ENCODE measurements at places on chromosomes 13 and 19. TPM values are rescaled to one million over a fixed set of nuclear protein-coding genes. Genes with fewer than 3 reads are reported as not detected.

The HCST gene
- 8.3 TPM for total RNA-seq

The PRR12 gene
- 24.6 TPM for total RNA-seq

The KLK11 gene
- 332 TPM for total RNA-seq

The S1PR5 gene
- 24.5 TPM for total RNA-seq

The LRRC63 gene
- total RNA-seq: not detected

The PNMA8B gene
- 2.5 TPM for total RNA-seq

The ZNF440 gene
- 54.1 TPM for total RNA-seq

The DCLK1 gene
- total RNA-seq: 51.4 TPM

The LCP1 gene
- 24.5 TPM for total RNA-seq

The INSL3 gene
- total RNA-seq: not detected

The WDR62 gene
- total RNA-seq: 1.8 TPM

The PSG7 gene
- 0.45 TPM for total RNA-seq

The PSENEN gene
- 57.2 TPM for total RNA-seq

The LRG1 gene
- total RNA-seq: 8.0 TPM

The MEDAG gene
- 15.9 TPM for total RNA-seq

The ZNF112 gene
- total RNA-seq: 7.0 TPM

The PEAK3 gene
- 0.55 TPM for total RNA-seq

The LRRC4B gene
- 1.0 TPM for total RNA-seq

The ZIK1 gene
- total RNA-seq: 3.0 TPM

The SIGLEC5 gene
- not detected for total RNA-seq

The CUL4A gene
- 101 TPM for total RNA-seq

The CYSLTR2 gene
- 1.5 TPM for total RNA-seq

The CFAP97D2 gene
- total RNA-seq: not detected

The VSIG10L gene
- 35.6 TPM for total RNA-seq

The SIPA1L3 gene
- 81.1 TPM for total RNA-seq

The ZNF541 gene
- not detected for total RNA-seq

The C19orf38 gene
- total RNA-seq: not detected

The S1PR4 gene
- total RNA-seq: 0.42 TPM

The PRTN3 gene
- total RNA-seq: not detected

The ETHE1 gene
- total RNA-seq: 76.0 TPM

The APOC4 gene
- total RNA-seq: not detected

The KL gene
- total RNA-seq: 1.6 TPM

The RB1 gene
- 31.5 TPM for total RNA-seq

The KIR2DL1 gene
- not detected for total RNA-seq

The MZF1 gene
- 42.6 TPM for total RNA-seq

The ATP1A3 gene
- not detected for total RNA-seq

The SPACA4 gene
- total RNA-seq: 2.8 TPM

The SLITRK6 gene
- 5.1 TPM for total RNA-seq

The ZNF880 gene
- 21.9 TPM for total RNA-seq

The ATCAY gene
- total RNA-seq: not detected

The MYO1F gene
- total RNA-seq: 3.3 TPM

The TMEM59L gene
- total RNA-seq: 1.3 TPM

The NXNL1 gene
- total RNA-seq: not detected

The ZNF90 gene
- total RNA-seq: 3.5 TPM

The ABCC4 gene
- 51.2 TPM for total RNA-seq

The SLC27A1 gene
- total RNA-seq: 25.3 TPM

The YJEFN3 gene
- 1.1 TPM for total RNA-seq

The ELAVL1 gene
- total RNA-seq: 38.2 TPM

The ZNF266 gene
- total RNA-seq: 101 TPM

Data from suprapubic skin (tissue), 4 donors.